Activated CD4-positive, alpha-beta T cell treated with anti-CD3 and anti-CD28 coated beads, Interleukin-10, Interleukin-2, amounts not matched to agents 100 ng/mL and 50 ng/mL, durations not matched to agents 16 hours and 8 hours (primary cell): ENCODE measurements at places on chromosomes 1 and 21.

DNA sequence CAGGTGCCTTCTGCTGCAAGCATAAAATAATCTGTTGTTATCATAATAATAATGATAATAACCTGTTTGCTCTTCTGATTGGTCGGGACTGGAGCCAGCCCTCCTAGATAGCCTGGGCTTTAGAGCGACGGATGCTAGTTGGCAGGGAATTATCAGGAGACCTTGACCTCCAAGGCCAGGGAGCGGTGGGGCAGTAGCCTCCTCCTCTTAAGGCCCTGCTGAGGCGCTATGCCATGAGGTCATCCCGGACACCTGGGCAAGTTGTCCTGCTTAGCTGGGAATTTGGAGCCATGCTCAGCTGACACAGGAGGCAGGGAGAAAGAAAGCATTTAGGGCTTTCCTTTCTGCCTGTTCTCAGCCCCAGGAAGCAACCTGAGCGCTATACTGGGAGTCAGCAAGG lies 15.6 kb downstream of the C1orf115 start:
- no peak for DNase-seq

DNA sequence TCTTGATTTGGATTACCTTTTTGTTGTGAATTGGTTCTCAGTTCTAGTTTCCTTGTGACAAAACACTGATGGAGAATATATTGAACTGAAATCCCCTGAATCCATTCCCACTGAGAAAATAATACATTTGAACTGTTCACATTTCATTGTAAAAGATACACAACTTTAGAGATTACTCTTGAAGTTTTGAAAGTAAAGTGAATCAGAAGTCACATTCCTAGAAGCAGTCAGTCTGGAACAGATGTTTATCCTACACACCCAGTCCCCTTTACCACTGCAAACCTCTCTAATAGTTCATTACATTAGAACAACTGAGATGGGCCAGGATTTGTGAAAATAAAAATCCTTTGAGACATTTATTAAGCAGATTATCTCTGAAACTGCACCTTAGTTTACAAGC lies 3.4 kb downstream of the RERE start:
- DNase-seq: peak; percentile 8

DNA sequence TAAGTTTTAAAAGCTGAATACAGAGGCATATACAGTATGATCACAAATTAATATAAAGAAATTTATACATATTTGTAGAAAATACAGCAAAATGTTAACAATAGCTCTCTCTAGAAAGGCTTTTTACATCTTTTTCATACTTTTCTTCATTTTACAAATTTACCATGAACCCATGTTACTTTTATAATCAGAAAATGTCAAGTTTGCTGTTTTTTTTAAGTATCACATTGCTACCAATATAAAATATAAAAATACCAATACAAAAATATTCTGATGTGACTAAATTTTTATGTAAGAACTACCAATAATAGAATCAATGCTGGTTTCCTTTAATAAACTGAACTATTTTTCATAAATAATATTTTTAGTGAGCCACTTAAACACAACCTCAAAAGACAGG lies 84.4 kb upstream of the TTC39A start:
- DNase-seq: no peak

GRCh38 chr1:241485554-241485992 lies 34.0 kb downstream of the FH start:
- peak; percentile 18 for DNase-seq

DNA sequence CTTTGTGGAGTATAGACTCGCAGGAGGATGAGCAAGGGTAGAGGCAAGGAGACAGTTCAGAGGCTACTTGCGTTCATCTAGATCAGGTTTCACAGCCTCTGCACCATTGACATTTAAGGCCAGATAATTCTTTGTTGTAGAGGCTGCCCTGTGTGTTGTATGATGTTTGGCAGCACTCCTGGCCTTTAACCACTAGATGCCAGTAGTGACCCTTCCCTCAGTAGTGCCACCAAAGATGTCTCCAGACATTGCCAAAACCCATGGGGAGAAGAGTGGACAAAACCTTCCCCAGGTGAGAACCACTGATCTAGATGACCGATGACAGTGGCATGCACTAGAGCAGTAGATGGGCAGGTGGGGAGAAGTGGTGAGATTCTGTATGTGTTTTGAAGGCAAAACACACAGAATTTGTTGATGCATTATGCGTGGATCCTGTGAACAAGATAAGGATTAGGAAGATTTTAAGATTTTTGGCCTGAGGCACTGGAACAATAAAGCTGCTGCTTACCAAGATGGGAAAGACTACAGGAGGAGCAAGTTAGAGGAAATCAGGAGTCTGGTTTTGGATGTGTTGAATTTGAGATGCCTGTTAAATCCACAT lies 9.9 kb upstream of the COG2 start:
- DNase-seq: peak; percentile 42

- DNase-seq: no peak
These were observed 14.7 kb downstream of the WNT3A start for GRCh38 chr1:228021355-228022030.

DNA sequence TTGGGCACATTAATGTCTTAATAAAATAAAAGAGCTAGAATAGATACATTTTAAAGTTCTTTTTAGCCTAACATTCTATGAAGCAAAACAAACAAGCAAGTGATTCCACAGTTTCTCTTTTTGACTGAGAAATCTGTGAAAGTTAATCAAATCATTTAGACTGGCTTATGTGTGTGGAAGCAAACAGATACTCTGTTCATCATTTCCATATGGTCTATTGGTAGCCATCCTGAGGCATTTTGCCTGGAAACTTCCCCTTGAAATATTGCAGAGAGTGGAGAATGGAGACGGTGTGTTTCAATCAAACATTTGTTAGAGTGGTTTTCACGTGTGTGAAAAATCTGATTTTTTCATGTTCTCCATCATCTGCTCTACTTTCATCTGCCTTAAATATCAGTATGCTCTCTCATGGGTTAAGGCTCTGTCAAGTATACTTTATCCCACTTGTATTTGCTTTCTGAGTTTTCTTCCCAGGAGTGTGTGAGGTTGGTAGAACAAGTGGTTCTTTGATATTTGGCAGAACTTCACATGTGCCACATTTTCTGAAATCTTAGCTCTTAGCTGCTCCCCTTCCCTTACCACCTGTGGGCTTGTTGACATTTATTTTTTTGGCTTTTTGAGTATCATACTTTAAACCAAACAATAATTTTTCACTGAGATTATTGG lies 139.1 kb upstream of the PTGFR start:
- DNase-seq: no peak

- no peak for DNase-seq
These were observed 2.4 kb upstream of the PTPRC start for GRCh38 chr1:198636391-198636790.

DNA sequence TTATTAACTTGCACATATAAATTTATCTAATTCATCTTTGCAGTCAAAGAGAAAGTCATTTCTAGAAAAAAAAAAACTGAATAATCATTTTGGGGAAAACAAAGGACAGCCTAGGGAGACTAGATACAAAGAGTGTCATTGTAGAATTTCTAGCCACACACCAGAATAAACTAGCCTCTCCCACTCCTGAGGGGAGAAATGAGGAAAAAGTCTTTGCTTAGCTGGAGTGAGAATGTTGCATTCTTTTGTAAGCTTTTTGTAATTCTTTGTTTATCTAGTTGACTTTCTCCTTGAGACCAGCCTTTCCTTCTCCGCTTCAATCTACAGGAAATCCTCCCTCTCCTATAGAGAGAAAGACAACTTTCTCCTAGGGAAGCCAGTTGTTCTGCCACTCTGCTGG lies 15.9 kb upstream of the CGN start:
- no peak for DNase-seq

GRCh38 chr1:187871177-187871845 lies 1042.6 kb downstream of the PLA2G4A start:
- DNase-seq: no peak

- DNase-seq: no peak
These were observed 145.8 kb upstream of the SAMSN1 start for GRCh38 chr21:14691914-14692313.

DNA sequence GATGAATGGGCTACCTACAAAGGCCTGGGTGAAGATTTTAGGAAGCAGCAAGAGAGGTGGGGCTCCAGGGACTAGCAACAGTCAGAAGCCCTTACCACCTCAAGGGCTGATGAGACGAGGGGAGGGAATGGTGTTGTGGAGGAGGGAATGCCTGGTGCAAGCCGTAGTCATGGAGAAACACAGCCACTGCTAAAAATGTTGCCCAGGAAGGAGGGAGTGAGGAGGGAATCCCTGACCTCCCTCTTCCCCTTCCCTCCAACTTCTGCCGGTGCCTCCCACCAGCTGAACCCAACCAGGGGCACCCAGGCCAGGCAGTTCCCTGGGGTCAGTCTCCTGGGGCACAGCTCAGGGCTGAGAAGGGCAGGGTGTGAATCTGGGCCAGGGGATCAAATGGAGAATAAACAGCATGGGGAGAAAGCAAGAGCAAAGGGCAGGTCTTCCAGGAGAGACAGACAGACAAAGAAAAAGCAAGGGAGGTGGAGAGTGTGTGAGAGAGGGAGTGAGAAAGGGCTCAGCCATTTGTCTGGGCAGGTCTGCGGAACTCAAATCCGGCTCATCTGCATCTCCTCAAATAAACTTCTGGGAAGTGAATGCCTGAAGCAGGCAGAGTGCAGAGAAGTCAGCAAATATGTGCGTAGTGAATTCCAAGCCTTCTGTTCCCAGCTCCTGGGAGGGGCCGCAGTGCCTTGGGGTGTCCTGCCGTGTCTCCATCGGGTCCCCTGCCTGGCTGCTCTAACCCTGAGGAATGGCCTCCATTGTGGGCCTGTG lies 27.1 kb upstream of the POU3F1 start:
- no peak for DNase-seq

GRCh38 chr1:234608025-234608910 lies 1.7 kb downstream of the IRF2BP2 start:
- DNase-seq: peak; percentile 93

- no peak for DNase-seq
These were observed 20.7 kb upstream of the PRSS38 start for GRCh38 chr1:227794817-227795192.

GRCh38 chr21:45164124-45164511 lies 89.7 kb downstream of the ADARB1 start:
- no peak for DNase-seq

DNA sequence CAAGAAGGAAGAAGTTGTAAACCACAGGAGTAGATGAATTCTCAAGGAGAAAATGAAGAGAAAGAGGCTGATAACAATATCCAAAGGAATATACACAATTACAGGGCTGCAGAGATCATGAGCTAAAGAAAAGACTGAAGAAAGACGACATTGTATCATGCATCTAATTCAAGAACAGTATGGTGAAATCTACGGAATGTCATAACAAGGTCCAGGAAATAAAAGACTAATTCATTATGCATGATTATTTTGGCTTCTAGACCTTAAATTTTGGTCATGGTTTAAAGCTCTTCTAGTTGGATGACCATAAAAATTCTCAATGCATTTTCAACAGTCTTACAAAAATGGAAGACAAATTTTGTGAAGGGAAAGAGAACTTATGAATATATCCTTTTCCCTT lies 71.7 kb downstream of the SH3GLB1 start:
- no peak for DNase-seq

DNA sequence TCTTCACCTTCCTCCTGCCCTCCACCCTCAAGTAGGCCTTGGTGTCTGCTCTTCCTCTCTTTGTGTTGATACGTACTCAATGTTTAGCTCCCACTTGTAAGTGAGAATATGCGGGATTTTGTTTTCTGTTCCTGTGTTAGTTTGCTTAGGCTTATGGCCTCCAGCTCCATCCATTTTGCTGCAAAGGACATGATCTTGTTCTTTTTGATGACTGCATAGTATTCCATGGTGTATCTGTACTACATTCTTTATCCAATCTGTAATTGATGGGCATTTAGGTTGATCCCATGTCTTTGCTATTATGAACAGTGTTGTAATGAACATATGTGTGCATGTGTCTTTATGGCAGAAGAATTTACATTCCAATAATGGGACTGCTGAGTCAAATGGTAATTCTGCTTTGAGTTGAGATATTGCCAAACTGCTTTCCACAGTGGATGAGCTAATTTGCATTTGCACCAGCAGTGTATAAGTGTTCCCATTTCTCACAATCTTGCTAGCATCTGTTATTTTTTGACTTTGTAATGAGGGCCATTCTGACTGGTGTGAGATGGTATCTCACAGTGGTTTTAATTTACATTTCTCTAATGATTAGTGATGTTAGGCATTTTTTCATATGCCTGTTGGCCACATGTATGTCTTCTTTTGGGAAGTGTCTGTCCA lies 272.7 kb downstream of the SDCCAG8 start:
- peak; percentile 45 for DNase-seq

GRCh38 chr1:54314696-54315095 lies 91.5 kb downstream of the SSBP3 start:
- DNase-seq: no peak

DNA sequence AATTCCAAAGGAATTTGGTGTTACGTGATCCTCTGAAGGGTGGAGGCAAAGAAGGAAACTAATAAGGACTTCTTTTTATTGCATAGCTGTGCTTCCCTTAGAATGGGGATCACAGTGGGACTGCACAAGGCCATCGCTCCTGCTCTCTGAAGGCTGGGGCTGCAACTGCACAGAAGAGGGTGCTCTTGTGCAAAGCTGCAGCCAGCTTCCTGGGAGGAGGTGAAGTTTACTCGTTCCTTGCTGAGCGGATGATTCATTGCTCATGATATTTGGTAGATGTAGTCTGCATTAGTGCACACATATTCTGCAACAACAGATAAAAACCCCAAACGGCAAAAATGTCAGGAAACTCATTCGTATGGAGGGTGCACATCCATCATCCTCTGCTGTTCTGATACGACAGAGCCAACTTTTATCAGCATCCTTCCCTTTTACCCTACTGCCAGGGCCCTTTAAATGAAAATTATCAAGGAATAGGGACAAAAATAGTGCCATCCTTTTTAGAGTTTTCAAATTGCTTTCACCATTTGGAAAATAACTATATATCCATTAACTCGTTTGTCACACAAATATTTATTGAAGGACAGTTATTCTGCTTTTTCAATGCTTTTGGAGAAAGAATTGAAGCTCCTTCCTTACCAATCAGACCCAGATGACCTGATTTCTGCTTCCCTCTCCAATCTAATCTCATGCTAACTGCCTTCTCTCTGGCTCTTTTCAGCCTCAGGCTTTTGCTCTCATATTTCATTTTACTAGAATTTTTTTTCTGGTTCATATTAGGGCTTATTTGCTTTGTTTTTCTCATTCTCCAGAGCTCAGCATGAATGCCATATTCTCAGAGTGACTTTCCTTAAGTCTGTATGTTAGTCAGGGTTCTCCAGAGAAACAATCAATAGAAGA lies 263.6 kb downstream of the DUSP10 start:
- peak; percentile 64 for DNase-seq

DNA sequence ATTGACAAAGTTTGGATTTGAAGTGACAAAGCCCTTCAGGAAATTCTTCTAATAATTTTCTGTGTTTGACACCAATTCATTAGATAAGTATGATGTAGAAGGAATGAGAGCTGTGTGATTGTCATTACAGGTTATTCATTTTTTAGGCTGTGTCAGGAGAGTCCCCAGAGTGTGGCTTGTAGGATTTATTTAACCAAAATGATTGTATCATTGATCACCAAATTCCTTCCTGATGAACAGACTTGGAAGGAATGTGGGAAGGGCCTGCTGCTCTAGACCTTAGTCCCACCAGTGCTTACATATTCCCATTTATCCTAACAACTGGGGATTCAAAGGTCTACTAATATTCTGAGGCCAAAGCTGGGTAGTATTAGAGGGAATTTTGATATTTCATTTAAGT lies 383.3 kb upstream of the KAZN start:
- no peak for DNase-seq

- no peak for DNase-seq
These were observed 45.0 kb downstream of the LRRN2 start for GRCh38 chr1:204640578-204640977.

- DNase-seq: no peak
These were observed 493.7 kb upstream of the PLXNA2 start for GRCh38 chr1:208737922-208738321.
